Activated naive CD4-positive, alpha-beta T cell (primary cell): ENCODE measurements at places on chromosomes 5 and 9.

- DNase-seq, result no peak
These were observed 201.6 kb upstream of the IRX1 start for GRCh38 chr5:3393920-3394597.

DNA sequence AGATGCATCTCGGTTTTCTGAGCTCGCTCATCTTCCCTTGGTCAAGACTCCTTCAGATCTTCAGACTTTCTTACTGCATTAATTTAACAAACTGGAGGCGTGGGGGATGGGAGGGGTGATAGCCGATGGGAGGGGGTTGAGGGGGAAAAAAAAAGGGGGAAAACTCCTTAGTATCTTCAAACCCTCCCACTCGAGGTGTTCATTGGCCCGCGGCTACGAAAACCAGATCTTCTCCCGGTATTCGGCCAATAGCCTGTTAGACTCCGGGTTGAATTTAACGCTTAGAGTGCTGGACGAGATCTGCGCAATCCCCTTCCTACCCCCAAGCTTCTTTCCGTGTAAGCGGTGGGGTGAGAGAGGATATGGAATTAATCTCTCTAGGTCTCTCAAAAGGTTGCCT is 689 bp upstream of the GLRA1 start:
- DNase-seq, result no peak

DNA sequence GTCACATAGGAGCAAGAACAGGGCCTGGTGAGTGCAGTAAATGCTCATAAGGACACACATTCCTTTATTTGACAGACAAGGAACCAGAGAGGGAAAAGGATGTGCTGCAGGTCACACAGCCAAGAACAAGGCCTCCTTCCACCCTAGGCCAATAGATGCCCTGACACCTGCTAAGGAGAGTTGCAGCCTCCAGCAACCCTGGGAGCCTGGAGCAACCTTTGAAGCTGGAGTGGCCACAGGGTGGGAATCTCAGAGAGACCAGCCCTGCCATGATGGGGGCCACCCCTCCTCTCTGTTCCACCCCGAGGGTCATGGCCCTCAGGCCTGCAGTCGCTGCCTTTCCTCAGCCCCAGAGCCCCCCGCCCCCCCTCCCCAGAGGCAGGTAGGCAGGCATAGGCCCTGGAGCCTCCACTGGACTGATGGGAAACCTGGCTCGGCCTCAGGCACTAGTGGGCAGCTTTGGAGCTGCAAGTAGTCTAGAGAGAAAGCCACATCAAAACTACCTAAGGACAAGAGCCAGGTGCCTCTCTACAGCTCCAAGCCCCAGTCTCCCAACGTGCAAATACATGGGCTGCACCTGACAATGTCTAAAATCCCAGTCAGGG is 116.1 kb upstream of the SPOCK1 start:
- no peak for DNase-seq

GRCh38 chr9:138007566-138007917 is 130.0 kb downstream of the CACNA1B start:
- no peak for DNase-seq

- no peak for DNase-seq
These were observed 12.7 kb downstream of the PCDHAC2 start for GRCh38 chr5:140978983-140979382.

GRCh38 chr9:85108746-85109145 is 439.2 kb downstream of the NTRK2 start:
- no peak for DNase-seq

GRCh38 chr9:83070261-83070660 is 7.3 kb upstream of the RASEF start:
- no peak for DNase-seq

DNA sequence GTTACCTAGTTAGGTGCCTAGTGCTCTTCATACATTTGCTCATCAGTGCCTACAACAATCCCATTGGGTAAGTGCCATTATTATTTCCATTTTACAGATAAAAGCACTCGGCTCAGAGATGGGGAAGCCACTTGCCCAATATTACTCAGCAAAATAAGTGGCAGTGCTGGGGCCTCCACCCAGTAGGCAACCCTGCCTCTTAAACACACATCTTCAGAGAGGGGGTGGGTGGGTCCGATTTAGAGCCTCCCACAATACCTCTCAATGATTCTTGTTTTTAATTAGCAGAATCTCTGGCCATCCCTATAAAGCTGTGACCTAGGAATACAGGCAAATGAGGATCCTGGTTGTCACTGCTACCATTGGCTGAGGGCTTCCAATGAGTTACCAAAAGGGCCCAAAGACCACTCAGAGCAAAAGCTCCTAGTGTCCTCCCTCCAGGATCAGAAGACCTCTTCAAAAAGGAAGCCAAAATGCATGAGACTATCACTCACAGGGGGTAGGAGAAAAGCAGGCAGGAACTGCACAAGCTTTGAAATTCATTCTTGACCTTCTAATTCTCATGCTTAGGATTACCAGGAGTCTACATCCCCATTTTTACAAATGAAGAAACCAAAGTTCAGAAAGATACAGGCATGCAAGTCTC is 36.1 kb upstream of the UBE2D2 start:
- DNase-seq, result no peak

DNA sequence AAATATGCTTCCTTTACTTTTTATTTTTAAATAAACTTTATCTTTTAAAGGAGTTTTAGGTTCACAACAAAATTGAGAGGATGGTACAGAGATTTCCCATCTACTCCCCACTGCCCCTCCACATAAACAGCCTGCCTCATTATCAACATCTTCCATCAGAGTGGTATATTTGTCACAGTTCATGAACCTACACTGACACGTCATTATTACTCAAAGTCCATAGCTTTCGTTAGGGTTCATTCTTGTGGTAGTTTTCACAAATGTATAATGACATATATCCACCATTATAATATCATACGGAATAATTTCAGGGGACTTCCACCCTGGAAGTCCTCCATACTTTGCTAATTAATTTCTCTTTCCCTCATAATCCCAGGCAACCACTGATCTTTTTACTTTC is 204.9 kb downstream of the SMARCA2 start:
- DNase-seq, result no peak
